Inflammatory macrophage treated with lipopolysaccharide for 1 hour (primary cell): ENCODE measurements at places on chromosomes 5 and 9.
A peak's percentile ranks its signal among the peaks of the same experiment; 100 is the strongest.

DNA sequence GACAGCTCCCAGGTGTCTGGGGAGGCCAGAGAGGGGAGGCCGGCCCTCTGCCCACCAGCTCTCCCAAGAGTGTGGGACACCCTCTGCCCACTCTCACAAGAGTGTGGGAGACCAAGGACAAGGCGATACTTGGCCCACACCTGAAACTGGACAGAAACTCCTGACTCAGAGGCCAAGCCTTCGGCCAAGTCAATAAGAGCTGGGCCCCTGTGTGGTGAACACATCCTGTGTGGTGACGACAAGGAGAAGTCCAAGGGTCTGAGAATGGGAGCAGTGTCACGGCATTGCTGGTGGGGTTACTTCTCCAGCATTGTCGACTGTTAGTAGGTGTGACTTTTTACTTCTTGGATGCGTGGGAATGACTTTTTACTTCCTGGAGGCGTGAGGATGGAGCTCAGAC is 14.6 kb upstream of the F2RL1 start:
- no peak for DNase-seq

GRCh38 chr5:179678223-179679013 is 2.4 kb downstream of the CBY3 start:
- peak; percentile 98 for DNase-seq

GRCh38 chr5:172455511-172456061 is 1.3 kb upstream of the SH3PXD2B start:
- no peak for DNase-seq

GRCh38 chr5:79481574-79481973 is 32.4 kb downstream of the HOMER1 start:
- DNase-seq = no peak

DNA sequence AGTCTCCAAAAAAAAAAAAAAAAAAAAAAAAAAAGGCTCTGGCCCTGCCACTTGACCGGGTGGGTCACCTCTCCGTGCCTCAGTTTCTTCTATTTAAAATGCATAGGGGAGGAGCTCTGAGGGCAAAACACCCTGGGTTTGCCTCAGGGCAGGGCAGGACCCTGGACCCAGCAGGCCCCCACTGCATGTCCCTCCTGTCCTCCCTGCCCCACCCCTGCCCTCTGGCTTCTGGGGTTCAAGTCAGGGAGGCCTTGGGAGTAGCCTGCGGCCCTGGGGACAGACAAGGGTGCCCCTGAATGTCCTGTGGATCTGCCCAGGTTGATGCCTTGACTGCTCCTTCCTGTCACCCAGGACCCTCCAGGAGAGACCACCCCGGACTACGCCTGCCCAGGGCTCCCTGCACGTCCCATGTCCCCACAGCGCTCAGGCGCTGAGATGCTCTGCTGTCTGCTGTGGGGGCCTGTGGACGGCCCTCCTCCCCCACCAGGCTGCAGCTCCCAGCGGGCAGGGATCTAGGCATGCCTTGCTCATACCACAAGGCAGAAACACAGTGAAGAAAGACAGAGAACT is 35.4 kb downstream of the ADAMTS2 start:
- DNase-seq = no peak

- DNase-seq = no peak
Observed at GRCh38 chr5:61286446-61287132, 45.5 kb upstream of the ZSWIM6 start.

DNA sequence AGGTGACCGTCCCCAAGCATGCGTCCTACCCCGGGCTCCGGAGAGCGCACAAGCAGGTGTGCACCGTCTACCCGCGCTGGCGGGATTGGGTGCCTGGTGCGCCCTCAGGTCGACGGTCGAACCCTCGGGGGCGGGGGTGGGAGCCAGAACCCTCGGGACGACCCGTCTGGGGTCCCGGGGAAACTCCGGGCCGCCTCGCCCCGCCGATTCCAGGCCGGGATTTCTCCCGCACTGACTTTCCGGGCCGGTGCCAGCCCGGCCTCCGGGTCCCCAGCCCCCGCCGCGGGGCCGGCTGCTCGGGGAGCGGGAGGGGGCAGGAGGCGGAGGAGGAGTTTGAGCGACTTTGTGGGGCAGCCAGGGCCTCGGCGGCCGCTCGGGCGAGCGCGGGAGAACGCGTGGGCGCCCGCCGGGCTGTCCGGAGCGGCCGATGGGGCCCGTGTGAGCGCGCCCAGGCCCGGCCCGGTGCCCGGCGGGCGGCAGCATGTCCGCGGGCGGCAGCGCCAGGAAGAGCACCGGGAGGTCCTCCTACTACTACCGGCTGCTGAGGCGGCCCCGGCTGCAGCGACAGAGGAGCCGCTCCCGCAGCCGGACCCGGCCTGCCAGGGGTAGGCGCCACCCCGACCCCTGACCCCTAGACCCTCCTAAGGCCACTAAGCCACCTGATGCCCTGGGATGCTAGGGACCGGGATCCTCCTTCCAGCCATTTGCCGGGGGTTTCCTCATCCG is at the start of gene DAB2IP:
Gene DAB2IP (plus strand): TSS at position 340 of the 726 bp plus-strand sequence. CDS start 142 bp downstream, at position 482.
- no peak for DNase-seq

GRCh38 chr5:109105631-109106267 is 304.0 kb downstream of the PJA2 start:
- no peak for DNase-seq

DNA sequence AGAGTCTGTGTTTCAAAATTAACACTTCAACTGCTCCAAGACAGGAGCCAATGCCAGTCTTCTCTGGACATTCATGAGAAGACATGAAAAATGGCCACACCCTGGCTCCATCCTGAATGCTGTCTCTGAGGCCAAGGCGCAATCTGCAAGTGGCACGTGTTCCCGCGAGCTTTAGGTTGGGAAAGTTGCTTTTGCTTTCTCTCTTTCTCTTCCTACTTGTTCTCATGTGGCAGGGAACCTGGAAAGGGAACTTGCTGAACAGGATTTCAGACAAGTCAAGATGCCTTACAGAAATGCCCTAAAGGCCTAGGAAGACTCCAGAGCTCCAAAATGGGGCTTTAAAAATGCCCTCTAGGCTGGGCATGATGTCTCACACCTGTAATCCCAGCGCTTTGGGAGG is 91.9 kb upstream of the OTULINL start:
- DNase-seq = peak; percentile 77

DNA sequence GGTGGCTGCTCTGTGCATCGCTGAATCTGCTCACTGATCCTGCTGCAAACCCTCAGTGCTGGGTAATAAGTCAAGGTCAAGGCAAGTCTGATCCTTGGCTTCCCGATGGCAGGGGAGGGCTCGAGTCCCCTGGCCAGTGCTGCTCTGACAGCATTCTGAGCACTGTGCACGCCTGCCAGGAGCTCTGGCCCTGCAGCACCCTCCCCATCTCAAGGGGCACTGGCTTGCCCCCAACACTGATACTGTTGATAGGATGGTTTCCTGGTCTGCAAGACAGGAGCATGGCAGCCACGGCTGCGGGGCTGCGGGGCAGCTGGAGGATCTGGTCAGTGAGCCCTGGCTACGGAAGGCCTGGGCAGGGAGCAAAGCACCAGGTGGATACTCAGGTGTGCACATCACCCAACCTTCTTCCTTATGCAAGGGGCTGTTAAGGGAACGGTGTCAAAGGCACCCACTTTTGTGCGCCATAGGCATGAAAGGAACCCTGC is 71.8 kb downstream of the SECISBP2 start:
- no peak for DNase-seq

DNA sequence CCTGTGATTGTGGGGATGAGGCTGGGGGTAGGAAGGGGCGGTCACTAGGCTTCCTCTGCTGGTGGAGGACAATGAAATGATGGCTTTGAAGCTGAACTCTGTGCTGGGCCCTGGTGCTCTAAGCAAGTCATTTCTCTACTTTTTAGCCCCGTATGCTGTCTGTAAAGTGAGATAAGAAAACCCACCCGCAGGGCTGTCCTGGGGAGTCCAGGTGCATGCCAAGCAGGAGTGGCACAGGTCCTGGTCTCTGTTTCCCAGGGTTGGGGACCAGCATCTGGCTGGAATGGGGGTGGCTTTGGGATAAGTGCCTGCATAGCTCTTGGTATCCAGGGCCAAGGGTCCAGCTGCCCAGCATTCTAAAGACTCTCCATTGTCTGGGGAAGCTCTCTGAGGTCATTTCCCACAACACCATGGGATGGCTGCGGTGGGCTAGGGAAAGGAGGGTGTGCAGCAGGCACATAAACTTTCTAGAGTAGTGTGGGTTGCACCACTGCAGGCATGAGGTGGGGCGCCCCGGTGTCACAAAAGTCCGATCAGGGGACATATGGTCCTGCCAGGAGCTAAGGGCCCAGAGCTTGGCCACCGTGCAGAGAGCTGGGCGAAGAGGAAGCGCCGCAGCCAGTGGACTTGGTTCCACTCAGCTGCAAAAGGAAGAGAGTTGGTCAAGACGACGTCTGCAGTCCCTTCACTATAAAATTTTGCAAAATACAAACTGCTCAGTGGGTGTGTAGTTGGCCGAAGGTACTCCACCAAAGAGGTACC is 25.6 kb upstream of the GTF3C5 start:
- no peak for DNase-seq
